Stimulated activated CD4-positive, alpha-beta T cell treated with anti-CD3 and anti-CD28 coated beads, Interleukin-15, amount 100 ng/mL, for 48 hours (primary cell): ENCODE measurements at places on chromosomes 4 and X.

GRCh38 chr4:174061026-174061425 is 222.4 kb downstream of the FBXO8 start:
- no peak for DNase-seq

DNA sequence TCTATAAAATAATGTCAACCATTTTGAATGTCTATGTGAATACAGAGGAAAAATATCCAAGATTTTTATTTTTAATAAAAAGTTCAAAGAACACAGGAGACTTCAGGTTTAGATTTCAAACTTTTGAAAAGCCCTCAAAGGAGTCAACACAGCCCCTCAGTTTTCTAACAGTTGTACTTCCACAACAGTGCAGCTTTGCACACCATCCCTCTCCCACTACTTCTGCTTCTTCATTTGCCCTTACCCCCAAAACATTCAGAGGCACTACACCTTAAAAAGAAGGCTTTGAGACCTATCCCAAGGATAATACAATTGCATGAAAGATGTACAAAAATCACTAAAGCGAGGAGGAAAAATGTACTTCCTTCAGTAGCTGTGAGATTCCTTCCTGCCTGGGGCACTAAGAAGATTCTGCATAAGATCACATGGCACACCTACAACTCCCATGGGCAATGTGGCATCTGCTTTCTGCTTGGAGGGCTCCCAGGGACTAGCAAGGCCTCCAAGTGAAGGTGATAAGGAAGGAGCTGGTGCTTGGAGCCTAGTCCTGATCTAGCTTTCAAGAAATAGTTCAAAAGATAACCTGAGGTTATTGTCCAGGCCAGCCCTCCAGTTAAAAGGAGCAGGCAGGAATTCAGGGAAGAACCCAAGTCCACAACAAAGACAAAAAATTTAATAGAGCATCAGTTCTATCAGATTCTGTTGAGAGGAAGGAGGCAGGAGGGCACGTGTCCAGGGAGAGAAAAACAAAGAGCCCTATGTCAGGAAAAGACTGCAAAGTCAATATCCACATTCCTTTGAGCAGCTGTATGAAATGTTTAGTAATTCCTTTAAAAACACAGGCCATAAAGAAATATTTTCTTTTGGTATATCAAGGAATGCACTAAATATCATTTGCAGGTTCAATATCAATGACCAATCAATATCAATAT is 19.1 kb downstream of the ARAP2 start:
- no peak for DNase-seq

GRCh38 chrX:150298841-150299551 is 64.1 kb upstream of the MAMLD1 start:
- DNase-seq: no peak

- DNase-seq: no peak
Observed at GRCh38 chrX:75648803-75649588, 126.2 kb upstream of the ZDHHC15 start.

- no peak for DNase-seq
Observed at GRCh38 chr4:81039351-81039972, 9.0 kb downstream of the BMP3 start.

DNA sequence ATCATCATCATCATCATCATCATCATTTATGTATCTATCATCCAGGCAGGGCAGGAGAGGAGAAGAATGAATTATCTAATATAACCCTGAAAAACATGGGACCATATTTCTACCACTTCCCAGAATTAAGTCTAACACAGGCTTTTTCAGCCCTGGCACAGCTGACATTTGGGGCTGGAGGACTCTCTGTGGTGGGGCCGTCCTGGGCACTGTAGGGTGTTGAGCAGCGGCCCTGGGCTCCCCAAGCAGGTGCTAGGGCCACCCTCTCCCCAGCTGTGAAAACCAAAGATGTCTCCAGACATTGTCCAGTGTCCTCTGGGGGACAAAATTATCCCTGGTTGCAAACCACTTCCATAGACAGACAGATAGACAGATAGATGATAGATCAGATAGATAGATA is 288.4 kb downstream of the CRLF2 start:
- DNase-seq: no peak

DNA sequence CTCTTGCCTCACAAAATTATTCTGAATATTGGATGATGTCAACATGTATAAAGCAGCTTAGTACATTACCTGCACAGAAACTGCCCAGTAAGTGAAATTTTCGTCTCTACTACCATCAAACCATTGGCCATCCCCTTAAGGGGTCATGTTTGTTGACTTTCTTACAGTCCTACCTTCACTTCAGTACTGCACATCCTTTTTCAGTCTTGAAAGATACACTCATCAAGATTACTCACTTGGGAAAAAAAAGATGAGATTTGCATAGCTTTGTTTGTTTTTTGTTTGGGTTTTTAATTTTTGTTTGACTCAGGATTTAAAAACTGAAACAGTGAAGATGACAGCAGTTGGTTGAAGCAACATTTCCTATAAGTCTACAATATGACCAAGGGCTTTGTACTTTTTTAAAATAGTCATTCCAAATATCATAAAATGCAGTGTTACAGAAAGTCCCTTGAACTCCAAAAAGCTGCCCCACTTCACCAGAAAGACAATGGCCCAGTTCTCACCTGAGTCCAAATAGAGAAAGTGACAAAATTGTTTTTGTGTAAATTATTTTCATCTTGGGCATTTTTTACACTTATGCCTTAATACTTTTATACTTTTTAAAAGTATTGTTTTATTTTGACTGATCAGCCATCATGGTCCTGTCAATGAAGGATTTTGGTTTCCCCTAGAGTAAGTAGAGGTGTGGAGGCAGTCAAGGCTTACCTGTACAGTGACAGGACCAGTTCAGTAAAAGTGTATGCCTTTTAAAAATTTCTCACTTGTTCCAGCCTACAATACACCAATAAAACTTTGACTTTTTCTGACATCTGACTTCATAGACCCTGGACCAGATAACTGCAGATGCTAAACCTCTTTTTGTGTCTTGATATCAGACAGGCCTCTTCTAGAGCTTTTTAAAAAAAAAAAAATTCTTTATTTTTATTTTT is 59.7 kb upstream of the EDA2R start:
- DNase-seq: no peak

- DNase-seq: no peak
Observed at GRCh38 chr4:52551487-52551886, 107.6 kb downstream of the USP46 start.

DNA sequence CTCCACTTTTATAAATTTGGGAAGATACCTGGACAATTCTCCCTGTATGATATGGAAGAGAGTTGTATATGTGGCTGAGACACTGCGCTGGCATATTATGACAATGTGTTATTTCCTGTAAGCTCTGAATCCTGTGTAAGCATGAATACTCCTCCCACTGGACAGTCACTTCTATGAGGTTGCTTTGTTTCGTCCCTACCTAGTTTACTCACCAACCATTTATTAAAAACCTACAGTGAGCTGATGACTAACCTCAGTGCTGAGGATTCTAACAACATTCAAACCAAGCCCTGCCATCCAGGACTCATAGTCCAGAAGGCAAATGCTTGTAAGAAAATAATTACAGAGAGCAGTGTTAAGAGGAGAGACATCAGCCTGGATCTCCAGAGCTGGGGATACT is 1632.9 kb upstream of the TENM3 start:
- DNase-seq: no peak

GRCh38 chr4:151659601-151660364 is 101.0 kb downstream of the GATB start:
- DNase-seq: no peak

GRCh38 chr4:88793475-88793874 is 95.8 kb upstream of the NAP1L5 start:
- no peak for DNase-seq

DNA sequence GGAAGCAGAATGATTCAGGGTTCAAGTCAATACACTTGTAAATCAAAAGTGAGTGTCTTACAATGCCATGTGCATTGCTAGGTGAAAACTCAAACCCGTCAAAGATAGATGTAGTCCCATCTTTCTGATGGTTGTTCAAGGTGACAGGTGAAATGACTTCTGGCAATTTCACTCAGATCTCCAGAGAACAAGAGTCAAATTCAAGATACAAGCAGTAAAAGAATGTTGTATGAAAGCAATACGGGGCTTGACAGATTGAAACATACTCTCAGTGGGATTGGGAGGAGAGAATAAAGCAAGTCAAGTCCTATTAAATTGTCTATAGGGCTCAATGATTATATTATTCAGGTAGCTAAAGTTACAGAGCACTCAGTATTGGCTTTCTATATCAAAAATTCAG is 105.1 kb upstream of the ANXA10 start:
- no peak for DNase-seq

- DNase-seq: no peak
Observed at GRCh38 chrX:151042842-151043241, 59.7 kb downstream of the HMGB3 start.

DNA sequence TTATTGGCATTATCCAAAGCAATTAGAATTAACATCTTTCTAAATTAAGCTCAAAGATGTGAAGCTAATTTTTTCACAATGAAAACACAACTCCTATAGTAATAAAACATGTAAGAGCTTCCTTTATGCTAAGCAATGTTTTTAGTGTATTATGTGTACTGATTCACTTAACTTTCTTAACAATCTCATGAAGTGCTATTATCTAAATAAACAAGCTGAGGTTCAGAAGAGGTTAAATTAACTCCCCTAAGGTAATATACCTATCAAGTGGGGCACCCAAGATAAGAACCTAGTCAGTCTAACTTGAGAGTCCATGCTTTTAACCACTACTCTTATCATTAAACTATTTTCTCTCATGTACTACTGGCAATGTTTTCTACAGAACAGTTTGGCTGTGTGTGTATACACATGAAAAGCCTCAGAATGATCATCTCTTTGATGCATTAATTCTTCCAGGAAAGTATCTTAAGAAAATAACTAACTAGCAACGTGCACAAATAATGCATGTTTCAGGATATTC is 13.6 kb downstream of the G3BP2 start:
- DNase-seq: no peak

- DNase-seq: no peak
Observed at GRCh38 chr4:76703123-76703490, 194.8 kb downstream of the SOWAHB start.

- no peak for DNase-seq
Observed at GRCh38 chr4:122163767-122164166, 11.6 kb downstream of the BLTP1 start.

GRCh38 chrX:15598026-15598425 is 2.7 kb downstream of the ACE2 start:
- DNase-seq: no peak

DNA sequence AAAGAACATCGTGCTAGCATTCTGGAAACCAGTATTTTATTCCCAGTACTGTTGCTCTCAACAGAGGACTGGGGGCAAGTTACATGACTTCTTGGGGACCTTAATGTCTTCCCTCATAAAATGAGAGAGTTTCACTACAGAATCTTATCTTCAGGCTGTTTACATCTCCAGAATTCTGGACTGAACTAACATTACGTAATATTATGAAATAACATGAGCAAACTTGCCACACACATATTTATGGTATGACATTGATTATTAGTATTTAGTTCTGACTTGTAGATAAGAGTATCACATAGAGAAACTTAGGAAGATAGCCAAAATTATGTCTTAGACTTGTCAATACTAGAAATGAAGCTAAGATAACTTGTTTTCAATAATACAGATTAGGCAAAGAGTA is 68.0 kb downstream of the NFKB1 start:
- no peak for DNase-seq

GRCh38 chr4:21307709-21308108 is 607.5 kb downstream of the PACRGL start:
- no peak for DNase-seq

- no peak for DNase-seq
Observed at GRCh38 chr4:39616651-39617050, 22.0 kb downstream of the SMIM14 start.

DNA sequence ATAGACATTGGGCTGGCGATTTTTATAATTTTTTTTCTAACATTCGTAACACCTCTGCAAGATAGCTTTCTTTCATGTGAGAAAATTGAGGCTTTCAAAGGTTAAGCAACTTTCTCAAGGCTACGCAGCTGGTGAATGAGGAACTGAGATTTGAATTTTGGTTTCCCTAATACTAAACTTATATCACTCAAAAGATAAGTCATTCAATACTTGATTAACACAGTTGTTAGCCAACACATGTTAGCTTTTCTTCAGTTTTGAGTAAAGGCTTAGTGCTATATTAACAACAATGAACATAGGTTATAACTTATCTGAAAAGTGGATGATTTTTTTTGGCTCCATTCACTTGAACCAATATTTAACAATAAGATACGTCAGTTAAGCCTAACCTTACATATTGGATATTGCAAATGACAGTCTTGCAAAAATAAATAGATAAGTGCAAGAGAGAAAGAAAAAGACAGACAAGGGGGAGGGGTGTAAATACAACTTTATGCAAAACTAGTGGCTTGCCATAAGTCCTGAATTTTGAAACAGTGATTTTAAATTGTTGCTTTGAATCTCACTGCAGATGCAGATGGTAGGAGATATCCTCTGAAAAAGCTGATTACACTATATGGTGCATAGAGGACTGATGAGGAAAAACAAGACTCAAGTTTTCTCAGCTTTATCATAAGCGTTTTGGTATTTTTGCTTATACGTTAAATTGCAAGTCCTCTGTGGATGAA is 11.1 kb upstream of the GPM6A start:
- no peak for DNase-seq

DNA sequence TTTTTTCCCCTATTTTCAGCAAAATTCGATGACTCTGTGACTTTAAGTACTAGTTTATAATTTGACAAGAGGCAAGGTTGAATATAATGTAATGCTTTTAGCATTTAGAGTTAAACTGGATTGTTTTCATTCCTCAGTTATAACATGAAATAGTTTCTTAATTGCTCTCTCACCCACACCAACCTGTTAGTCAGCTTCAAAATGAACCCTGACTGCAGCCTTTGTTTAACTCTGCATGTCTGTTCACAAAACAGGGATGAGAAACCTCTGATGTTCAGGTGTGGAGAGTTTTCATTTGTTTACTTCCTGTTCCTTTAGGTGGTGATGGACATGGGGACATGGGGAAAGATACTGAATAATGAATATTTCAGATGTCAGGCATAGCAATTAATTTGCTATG is 49.9 kb upstream of the MND1 start:
- no peak for DNase-seq

GRCh38 chr4:113248320-113248719 is 198.9 kb downstream of the ANK2 start:
- DNase-seq: no peak

- no peak for DNase-seq
Observed at GRCh38 chrX:43552156-43552555, 103.9 kb upstream of the MAOA start.
